ENCODE measurements at places on chromosomes 4 and X.

GRCh38 chr4:177427192-177427591 is 15.0 kb downstream of the AGA start:
- no peak for DNase-seq

DNA sequence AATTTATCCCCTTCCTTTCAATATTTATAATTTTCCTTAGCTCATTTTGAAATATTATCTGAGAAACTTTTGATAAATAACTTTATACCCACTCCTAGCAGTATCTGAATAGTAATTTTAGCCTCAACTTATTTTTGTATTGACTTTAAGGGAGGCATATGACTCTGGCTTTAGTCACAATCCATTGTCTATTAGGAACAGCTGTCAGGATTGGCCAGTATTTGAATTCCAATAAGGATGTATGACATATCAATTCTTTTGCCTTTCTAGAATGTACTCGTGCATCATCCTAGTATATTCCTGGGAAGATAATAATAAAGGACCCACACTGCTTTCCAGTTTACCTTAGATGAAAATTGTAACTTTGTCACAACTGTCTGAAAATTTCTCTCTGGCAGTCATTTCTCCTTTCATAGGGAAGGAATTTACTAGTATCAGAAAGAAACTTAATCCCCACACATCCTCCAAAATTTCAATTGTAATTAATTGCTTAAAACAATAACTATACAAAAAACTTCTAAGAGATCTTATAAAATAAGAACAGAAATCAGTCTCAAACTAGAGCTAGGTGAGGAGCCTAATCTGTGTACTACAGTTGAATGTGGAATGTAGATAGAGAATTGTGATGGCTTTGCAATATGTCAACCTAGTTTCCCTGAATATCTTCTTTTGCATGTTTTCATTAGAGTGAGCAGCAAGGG is 121.0 kb upstream of the EPHA5 start:
- no peak for DNase-seq

DNA sequence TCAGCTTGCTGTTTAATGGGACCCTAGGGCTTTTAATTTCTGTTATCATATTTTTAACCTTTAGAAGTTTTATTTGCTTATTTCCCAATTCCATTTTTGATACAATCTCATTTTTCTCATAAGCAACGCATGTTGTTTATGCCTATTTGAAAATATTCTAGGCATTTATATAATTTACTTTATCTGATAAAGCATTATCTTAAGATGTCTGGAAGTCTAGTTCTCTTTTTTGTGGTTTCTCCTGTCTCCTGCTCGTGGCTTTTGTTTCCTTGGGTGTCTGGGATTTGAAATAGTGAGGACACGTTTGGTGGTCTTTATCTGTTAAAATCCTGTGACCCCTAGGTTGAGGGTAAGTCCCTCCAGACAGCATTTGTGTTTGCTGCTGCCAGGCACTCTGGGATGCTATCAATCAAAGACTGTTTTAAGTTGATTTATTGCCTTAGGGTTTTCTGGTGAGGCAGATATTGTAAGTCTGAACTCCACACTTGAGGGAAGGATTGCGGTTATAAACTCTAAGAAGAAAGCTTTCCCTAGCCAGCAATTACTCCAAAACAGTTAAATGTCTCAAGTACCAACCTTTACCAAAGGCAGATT is 208.0 kb downstream of the PRDM5 start:
- no peak for DNase-seq

- no peak for DNase-seq
Measured at GRCh38 chrX:124415115-124415800, 68.9 kb downstream of the SH2D1A start.

GRCh38 chr4:139809757-139810140 is 144.1 kb downstream of the MGST2 start:
- DNase-seq: no peak

DNA sequence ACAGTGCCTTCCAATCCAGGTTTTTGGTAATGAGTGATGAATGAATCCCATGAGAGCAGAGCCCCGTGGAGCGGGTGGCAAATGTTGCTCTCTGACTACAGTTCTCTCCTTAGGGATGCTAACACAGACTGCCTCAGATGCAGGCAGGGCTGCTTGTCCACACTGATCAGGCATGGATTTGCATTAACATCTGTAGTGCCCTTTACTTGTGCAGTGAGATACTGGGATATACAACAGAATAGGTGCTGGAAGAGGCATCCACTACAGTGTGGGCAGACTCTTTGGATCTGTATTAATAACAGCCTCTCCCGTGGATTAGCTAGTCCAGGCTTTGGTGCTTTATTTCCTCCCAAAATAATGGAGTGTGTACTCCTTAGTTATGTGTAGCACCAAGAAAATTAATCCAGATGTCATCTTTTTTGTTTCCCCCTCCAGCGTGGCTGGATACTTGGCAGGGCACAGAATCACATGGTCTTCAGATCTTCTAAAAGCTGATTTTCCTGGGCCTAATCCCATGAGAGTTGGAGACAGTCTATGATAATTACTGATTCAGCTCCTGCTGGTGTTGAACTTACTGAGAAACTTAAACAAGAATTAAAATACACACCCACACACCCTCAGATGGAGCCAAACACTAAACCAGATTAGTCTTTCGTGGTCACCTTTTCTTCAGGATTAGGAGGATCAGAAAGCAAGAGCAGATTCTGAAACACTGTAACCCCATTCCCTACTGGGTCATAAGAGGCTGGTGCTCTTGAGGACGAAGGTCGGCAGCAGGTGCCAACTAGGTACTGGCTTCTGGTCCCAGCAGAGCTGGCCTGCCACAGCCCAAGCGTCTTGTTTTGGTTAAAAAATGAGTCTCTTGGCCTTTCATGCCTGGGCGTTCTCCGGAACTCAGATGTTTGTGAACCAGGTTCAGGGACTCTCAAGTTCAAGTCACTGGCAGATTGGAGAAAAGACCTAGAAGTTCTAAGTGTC is 23.1 kb upstream of the NAP1L5 start:
- no peak for DNase-seq

- peak; percentile 9 for DNase-seq
Measured at GRCh38 chr4:177386278-177386815, 55.9 kb downstream of the AGA start.

DNA sequence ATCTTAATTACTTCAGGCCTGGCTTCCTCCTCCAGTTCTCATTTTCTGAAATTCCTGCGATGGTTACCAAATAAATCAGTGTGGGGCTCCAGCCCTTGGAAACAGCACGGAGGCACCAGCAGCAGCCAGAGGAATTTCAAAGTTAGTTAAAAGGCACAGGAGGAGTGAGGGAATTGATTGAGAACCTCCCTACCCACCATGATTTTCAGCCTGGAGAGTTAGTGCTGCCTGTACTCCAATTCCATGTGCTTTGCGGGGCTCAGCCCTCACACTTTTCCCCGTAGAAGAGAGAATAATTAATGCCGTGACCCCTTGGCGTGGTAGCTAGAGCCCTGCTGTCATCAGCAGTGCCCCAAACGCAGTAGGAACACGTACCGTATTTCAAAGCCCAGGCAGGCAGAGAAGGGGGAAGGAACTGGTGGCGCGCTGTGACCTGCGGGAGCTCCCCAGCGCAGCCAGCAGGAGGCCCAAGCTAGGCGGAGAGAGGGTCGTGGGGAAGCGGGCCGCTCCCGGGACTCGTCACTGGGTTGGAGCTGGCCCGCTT is 84.0 kb upstream of the IGFBP7 start:
- no peak for DNase-seq

DNA sequence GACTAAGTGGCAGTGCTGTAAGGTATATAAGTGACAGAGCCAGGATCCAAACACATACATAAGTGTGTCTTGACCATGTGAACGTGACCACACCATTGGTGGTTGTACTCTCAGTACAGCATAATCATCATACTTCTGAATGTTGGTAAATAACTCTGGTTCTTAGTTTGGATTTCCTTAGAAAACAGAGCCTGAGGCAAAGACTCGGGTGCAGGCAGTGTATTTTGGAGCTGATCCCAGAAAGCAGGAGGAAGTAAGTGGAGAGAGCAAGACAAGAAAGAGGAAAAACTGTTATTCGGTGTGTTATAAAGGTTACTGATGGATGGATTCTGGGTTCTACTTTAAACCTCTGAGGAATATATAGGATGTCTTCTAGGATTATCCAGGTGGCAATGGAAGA is 127.9 kb downstream of the SLC39A8 start:
- no peak for DNase-seq

DNA sequence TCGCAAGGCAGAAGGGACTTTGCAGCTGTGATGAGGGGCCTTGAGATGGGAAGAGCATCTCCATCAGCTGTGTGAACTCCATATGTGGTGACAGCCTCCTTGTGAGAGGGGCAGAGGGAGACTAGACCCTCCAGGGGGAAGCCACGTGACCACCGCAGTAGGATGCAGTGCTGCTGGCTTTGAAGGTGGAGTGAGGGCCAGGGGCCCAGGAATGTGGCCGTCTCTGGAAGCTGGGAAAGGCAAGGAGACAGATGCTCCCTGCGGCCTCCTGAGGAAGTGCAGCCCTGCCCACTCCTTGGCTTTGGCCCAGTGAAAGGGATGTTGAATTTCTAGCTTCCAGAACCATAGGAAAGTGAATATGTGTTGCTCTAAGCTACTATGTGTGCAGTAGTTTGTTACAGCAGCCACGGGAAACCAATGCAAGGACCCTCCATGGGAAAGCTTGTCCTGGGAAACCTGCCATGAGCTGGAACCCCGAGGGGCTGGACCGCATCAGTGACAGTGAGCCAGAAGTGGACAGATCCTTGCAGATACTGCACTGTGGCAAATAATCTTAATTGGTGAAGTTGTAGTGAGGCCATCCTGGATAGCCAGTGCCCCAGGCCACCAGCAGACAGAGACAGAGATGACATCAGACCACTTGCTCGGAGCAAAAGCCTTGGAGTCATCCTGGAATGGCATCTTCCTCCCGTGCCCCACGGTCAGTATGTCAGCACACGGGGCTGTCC is 35.4 kb upstream of the SORCS2 start:
- DNase-seq: no peak

DNA sequence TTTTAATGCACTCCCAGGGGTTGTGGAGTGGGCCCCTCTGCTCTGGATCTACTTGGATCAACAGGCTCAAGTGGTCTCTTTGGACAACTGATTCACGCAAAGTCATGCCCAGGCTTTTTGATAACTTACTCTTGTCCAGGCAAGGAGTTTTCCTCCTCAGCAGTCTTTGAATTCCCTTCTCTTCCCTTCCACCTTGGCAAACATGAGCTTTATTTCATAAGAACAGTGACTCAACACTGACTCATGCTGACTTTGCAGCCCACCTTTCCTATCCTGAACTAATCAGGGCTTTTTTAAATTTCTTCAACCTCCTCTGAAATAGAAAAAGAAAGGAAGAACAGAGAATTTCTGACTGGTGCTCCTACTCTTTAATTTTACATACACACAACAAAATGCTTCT is 132.1 kb upstream of the LDB2 start:
- no peak for DNase-seq

DNA sequence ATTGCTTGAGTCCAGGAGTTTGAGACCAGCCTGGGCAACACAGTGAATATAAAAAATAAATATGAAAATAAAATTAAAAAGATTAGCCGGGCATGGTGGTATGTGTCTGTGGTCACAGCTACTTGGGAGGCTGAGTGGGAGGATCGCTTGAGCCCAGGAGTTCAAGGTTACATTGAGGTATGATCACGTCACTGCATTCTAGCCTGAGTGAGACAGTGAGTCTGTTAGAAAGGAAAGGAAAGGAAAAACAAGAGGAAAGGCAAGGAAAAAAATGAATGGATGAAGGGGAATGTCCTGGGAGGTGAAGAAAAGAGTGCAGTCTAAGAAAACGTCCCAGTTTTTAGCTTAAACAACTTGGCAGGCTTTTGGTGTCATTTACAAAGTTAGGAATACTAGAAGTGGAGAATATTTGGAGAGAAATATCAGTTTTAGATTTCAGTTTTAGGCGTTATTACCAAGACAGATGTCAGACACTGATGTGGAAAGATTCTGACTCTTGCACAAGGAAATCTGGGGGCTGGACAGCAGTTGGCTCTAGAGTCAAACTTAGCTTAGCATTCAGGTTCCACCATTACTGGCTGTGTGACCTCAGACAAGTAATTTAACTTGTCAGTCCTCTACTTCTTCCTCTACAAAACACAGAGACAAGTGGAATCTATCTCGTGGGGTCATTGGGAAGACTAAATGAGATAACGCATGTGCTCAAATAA is 139.0 kb downstream of the TSPAN5 start:
- no peak for DNase-seq

GRCh38 chrX:19904778-19905367 is 17.5 kb upstream of the SH3KBP1 start:
- no peak for DNase-seq

DNA sequence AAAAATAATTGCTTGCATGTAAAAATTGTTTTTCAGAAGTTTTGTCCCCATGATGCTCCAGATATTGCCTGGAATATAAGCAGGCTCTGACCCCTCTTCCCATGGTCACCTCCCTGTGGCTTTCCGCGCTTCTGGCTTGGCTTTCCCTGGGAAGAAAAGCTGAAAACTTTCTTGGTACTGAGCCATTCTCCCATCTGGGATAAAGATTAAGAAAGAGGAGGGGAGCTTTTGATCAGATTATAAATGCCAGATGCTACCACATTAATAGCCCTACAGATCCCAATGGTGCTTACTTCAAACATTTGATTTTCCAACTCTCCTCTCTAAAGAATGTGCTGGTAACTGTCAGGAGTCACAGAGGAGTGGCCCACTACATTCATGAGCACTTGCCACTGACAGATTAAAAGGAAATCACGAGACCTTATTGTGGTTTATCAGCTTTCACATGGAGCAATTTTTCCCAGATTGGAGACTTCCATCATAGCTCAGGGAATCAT is 54.4 kb upstream of the GAB1 start:
- DNase-seq: no peak

- DNase-seq: no peak
Measured at GRCh38 chr4:95084584-95084983, 326.8 kb downstream of the BMPR1B start.

GRCh38 chr4:81690871-81691270 is 219.2 kb upstream of the RASGEF1B start:
- no peak for DNase-seq

DNA sequence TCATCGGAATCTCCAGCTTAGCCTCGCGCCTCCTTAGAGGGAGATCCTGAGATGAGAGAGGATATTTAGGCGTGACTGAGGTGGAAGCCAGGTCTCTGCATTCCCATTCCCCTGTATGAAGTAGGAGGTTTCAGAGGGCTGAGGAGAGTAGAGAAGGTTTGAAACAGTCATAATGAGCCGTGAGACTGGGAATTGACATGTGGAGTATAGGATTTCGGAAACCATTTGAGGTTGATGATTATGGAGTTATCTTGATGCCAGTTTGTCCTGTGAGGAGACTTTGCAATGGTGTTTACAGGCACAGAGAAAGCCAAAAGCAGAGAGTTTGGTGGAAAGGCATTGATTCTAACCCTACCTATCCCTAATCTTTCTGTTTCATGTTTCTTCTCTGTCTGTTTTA is 2.0 kb downstream of the CHST7 start:
- DNase-seq: no peak

All from SHP77 treated with DMSO at 0.1 percent for 48 hours (cell line).